Activated CD4-positive, alpha-beta T cell treated with anti-CD3 and anti-CD28 coated beads, Interleukin-2, amount 10 ng/mL, durations not matched to agents 7 days and 5 days (primary cell): ENCODE measurements at places on chromosomes 13 and 19. TPM values are rescaled to one million over a fixed set of nuclear protein-coding genes. Genes with fewer than 3 reads are reported as not detected.

The SMIM44 gene
- total RNA-seq = not detected

The CCDC169 gene
- total RNA-seq = not detected

The NEK5 gene
- not detected for total RNA-seq

The C5AR2 gene
- 0.37 TPM for total RNA-seq

The C1QTNF9B gene
- not detected for total RNA-seq

The SOX1 gene
- not detected for total RNA-seq

GRCh38 chr19:12052497-12053169 is at the start of gene ZNF878:
TSS of gene ZNF878 (minus strand) at chr19:12052961. CDS start at chr19:12052801, 160 bp downstream.
- peak; percentile 50 for DNase-seq

GRCh38 chr13:112443191-112443994 is 67.2 kb downstream of the SPACA7 start:
- no peak for DNase-seq

DNA sequence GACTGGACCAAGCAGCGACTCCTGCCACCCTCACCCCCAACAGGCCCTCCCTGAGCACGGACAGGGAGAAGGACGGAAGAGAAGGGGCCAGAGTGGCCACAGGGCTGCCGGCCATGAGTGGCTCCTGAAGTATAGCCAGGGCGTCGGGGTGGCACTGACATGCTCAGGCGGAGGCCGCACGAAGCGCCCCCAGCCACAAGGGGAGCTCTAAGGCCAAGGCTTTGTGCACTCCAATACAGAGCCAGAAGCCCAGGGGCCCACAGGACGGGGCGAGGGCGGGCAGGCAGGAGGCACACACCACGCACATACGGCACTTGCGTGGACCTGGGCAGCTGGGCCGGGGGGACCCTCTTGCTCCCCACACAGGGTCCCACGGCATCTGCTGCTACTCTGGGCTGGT is 52.0 kb downstream of the KLF2 start:
- DNase-seq = peak; percentile 36

DNA sequence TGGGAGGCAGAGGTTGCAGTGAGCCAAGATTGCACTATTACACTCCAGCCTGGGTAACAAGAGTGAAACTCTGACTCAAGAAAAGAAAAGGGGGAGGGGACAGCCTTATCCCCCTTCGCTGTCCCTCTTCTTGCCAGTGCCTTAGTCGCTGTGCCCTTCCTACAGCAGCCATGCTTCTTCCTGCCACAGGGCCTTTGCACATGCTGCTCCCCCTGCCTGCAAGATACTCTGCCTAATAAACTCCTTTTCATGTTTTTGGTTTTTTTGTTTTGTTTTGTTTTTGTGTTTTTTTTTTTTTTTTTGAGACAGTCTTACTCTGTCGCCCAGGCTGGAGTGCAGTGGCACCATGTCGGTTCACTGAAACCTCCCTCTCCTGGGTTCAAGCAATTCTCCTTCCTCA is 21.4 kb downstream of the NWD1 start:
- DNase-seq = no peak

DNA sequence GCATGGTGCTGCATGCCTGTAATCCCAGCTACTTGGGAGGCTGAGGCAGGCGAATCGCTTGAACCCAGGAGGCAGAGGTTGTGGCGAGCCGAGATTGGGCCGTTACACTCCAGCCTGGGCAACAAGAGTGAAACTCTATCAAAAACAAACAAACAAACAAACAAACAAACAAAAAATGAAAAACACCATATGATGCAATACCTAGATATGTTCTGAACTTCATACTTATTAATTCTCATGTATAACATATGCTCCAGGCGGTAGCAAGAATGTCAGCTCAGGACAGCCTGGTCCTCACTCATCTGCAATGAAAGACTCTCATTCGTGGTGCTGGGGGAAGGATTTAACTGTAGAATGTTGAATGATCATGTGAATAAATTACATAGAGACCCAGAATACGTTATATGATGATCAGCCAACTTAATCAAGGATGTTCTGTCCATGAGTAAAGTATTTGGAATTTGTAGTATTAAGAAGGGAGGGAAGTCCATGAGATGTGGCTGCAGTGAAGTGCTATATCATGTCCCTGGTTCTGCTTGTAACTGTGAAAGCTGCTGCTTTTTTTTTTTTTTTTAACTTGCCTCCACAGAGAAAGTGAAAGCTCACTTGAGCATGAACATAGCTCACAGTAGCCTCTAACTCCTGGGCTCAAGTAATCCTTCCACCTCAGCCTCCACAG is 206.8 kb downstream of the UQCRFS1 start:
- DNase-seq = no peak

DNA sequence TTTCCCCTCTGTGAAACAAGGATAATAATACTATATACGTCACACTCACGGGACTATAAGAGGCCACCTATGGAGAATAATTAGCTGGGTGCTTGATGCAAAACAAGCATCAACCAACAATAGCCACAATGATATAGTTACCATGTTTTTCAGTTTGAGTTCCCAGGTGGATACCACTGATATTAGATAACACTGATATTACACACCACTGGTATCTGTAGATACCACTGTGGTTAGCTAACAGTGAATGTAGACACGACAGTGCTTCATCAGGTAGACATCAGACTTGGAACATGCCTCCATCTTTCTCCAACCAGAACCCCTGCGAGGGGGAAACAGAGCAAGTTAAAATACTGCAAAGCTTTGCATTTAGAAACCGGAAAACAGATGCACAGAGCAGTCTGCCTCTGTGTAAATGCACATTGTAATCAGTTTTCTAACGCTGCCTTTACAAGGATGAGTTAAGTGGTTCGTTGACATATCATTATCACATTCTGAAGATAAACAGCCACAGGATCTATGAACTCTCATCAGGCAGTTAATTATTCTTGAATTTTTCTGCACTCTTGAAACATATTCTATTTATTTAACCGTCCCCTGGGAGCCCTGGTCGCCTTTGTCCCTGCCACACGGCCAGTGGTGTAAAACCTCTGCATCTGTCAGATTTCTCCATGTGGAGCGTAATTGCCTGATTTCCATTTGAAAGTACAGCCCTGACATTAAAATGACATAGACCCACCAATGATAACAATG is 80.7 kb downstream of the RNASEH2B start:
- DNase-seq = no peak

DNA sequence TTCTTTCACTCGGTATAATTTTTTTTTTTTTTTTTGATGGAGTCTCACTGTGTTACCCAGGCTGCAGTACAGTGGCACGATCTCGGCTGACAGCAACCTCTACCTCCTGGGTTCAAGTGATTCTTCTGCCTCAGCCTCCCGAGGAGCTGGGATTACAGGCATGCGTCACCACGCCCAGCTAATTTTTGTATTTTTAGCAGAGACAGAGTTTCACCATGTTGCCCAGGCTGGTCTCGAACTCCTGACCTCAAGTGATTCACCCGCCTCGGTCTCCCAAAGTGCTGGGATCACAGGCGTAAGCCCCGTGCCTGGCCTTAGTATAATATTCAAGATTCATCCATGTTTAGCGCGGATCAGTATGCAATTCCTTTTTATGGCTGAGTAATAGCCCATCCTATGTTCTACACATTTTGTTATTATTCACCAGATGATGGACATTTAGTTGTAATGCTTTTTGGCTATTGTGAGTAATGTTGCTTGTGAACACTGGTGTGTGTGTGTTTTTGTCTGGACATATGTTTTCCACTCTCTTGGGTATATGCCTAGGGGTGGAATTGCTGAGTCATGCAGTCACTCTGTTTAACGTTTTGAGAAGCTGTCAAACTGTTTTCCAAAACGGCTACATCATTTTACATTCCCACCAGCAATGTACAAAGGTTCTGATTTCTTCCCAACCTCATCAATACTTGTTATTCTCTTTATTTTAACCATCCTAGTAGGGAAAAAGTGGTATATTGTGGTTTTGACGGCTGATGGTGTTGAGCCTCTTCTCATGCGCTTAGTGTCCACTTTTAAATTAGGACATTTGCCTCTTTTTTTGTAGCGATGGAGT is 22.9 kb downstream of the PLEKHF1 start:
- no peak for DNase-seq

GRCh38 chr19:45886427-45887199 is 672 bp upstream of the IRF2BP1 start:
- DNase-seq = peak; percentile 97

DNA sequence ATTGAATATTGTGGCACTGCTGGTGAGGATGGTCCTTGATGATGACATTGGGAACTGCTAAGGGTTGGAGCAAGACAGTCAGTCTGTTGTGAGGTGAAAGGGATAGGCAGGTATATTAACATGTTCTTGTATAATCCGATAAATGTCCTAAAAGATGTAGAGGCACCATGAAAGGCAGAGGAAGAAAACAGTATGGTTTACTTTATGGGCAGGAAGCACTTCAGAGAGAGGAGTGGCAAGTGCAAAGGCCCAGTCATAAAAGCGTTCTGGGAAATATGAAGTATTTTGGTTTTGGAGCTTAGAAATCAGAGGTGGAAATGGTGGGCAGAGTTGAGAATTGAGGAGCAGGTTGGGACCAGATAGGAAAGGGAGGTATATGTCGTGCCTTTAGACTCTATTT is 9.5 kb downstream of the NUP58 start:
- no peak for DNase-seq

GRCh38 chr19:33406521-33407139 is 33.1 kb downstream of the CEBPG start:
- DNase-seq = peak; percentile 70

- DNase-seq = no peak
Measured at GRCh38 chr13:99435116-99435515, 66.2 kb upstream of the TM9SF2 start.

DNA sequence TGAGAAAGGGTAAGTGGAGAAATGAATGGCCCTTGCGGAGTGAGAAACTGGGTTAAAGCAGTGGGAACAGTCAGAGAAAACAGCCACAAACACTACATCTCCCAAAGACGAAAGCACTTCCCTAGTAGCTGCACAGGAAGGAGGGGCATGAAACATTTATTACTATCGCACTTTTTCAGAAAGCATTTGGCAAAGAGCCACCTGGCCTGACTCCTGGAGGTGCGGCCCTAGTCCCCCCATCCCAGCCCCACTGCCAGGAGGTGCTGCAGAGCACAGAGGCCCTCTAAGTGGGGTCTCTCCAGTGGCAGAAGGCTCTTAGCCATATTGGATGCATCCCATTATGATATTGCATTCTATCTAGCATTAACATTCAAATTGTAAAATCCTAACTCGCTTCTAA is 55.8 kb downstream of the MTMR6 start:
- DNase-seq = no peak

GRCh38 chr13:39148513-39148961 is 110.3 kb downstream of the NHLRC3 start:
- DNase-seq = no peak

- DNase-seq = no peak
Measured at GRCh38 chr13:102235689-102236088, 166.2 kb downstream of the FGF14 start.

DNA sequence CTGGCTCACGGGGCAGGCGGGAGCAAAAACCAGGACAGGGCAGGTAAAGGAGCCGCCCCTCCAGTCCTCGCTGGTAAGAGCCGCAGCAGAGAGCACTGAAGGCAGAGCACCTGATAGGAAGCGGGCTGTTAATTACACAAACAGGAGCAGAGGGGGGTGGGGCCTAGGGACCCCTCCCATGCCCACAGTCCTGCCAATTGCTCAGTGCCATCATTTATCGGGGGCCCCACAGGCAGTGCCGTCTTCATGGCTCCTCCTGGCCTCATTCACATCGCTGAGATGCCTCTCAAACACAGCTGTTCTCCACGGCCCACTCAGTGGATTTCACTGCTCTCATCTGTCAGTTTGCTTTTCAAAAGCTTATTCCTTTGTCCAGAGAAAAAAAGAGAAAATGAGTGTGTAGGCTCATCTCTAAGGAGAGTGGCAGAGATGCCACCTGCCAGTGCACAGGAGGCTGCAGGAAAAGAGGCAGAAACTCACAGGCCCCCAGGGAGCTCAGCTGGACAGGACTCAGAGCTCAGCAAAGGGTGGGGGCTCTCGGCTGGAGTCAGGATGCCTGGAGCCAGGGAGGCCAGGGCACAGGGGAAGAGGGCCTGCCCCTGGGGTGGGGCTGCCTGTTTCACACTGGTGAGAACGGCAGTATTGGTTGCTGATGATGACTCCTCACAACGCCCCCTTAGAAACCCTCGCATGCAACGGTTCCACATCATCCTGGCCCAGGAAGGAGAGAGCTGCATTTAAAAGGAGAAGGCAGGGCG is 174.6 kb downstream of the COL4A1 start:
- no peak for DNase-seq

DNA sequence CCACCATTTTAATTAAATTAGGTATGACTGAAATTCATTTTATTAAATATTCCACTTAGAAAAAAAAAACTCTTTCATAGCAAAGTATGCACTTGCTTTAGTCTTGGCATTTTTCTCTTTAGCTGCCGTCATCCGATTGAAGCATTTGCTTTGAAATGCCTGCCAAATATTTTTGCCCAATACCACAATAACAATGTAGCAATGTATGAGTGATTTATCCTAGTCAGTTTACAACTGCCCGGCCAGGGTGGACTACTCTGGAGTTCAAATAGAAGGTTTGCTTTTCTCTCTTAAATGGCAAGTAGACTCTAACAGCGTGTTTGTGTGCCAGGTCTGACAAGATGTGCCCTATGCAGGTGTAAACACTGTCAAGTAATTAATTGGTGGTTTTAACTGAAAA is 675.3 kb upstream of the SGCG start:
- DNase-seq = no peak

GRCh38 chr13:32381539-32381938 is 46.4 kb downstream of the N4BP2L1 start:
- peak; percentile 35 for DNase-seq

DNA sequence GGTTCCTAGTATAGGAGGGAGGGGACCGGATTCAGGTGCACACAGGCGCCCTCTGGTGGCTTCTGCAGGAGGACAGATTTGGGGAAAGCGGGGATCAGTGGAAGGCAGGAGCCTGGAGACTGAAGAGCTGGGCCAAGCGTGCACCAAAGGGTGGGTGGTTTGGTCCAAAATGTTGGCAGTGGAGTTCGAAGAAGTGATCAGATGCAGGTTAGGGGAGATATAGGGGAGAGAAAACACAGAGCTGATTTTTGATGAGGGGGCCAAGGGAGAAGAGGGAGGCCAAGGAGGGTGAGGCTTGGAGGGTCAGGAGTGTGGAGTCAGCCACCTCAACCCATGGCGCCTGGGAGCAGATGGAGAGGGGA is 6.8 kb upstream of the CARM1 start:
- peak; percentile 87 for DNase-seq

- DNase-seq = peak; percentile 62
Measured at GRCh38 chr19:14563989-14564651, 7.7 kb downstream of the NDUFB7 start.

DNA sequence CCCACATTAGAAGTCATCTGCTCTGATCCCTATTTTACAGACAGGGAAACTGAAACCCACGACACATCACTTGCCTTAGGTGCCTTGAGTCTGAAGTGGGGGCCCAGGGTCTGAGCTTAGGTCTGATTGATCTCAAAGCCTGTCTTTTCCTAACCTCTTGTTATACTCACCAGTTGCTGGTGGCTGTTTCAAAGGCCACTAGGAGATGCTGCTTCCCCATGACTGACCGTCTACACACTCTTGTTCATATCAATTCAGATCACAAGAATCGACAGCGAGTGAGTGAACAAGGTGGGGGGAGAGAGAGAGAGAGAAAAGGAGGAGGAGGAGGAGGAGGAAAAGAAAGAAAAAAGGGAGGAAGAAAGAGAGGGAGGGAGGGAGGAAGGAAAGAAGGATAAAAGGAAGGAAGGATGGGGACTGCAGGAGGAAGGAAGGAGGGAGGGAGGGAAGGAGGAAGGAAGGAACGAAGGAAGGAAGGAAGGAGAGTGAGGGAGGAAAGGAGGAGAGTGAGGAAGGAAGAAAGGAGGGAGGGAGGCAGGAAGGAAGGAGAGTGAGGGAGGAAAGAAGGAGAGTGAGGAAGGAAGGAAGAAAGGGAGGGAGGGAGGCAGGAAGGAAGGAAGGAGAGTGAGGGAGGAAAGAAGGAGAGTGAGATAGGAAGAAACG is 3.3 kb downstream of the OR10H1 start:
- DNase-seq = peak; percentile 26
